OCI-M1 (cell line): ENCODE measurements at places on chromosomes 3 and 15.

DNA sequence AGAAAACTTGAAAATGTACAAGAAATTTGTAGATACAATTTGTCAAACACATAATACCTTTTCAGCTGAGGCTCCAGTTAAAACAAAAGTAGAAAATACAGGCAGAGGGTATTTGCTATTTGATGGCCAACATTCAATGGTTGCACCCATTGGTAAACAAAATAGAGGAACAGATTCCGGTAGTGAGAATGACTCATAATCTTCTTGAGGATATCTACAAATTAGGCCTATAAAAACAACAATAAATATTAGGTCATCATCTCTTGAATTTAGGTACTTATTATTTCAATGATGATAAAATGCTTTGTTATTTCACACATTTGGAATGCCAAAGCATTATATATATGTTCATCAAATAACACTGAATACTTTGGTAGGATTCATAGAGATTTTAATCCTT, 53.4 kb downstream of the DENND4A start:
- no peak for DNase-seq

DNA sequence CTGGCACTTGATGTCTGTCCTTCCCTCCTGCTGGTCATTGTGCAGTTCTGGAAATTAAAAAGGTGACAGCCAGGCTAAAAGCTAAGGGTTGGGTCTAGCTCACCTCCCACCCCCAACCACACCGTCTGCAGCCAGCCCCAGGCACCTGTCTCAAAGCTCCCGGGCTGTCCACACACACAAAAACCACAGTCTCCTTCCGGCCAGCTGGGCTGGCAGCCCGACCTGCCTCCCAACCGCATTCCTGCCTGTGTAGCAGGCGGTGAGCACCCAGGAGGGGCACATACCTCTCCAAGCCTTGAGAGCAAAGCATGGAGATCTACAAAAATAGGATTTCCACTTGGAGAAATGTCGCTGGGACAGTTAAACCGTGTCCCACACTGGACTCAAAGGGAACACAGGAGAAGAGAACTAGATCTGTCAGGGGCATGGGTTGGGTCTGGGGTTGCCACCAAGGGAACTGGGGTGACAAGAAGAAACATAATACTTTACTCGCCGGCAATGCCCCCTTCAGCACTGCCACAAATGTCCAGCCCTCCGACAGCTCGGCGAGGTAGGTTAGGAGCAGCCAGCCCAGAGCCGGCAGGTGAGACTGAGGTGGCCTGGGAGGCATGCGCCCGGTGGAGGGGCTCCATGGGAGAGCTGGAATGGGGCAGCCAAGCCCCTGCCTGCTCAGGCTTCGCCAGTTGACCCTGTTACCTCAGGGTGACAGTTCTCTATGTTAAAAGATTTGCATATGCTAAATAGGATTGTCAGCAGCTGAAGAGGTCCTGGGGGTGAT, 52.2 kb downstream of the EXOG start:
- DNase-seq = no peak

DNA sequence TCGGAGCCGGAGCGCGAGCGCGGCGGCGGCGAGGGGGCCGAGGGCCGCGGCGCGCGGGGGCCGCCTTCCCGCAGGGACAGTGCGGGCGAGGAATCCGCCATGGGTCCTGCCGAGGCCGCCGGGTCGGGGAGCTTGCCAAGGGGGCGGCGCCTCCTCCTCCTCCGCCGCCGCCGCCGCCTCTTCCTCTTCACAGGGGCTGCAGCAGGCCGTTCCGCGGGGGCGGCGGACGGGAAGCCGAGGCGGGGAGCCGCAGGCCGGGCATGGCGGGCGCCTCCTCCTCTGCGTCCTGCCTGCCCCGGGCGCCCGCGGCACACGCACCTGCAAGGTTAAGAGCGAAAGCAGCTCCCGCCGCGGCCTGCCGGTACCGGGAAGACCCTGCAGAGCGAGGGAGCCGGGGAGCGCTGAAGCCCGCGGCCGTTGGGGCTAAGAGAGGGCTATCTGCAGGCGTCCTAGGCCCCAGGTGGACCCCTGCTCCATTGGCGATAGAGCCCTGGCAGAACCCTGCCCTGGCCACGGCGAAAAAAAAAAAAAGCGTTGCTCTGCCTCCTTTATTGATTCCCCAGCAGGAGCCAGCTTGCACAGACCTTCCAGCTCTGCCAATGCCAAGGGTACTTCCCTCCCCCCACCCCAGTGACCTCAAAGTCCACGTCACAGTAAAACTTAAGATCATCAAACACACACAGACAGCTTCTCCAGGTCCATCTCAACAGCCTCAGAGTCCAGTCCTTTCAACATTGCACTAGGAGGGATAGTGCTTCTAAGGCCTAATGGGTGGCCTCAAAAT, at the start of gene LYSMD2:
TSS of gene LYSMD2 (minus strand) at position 134 of the 784 bp plus-strand sequence. CDS start at position 101, 33 bp downstream.
- DNase-seq = peak; percentile 65

- DNase-seq = no peak
Measured at GRCh38 chr3:5523125-5523524, 335.6 kb downstream of the EDEM1 start.

GRCh38 chr15:83871808-83872559, 218.1 kb downstream of the ADAMTSL3 start:
- DNase-seq = peak; percentile 47

DNA sequence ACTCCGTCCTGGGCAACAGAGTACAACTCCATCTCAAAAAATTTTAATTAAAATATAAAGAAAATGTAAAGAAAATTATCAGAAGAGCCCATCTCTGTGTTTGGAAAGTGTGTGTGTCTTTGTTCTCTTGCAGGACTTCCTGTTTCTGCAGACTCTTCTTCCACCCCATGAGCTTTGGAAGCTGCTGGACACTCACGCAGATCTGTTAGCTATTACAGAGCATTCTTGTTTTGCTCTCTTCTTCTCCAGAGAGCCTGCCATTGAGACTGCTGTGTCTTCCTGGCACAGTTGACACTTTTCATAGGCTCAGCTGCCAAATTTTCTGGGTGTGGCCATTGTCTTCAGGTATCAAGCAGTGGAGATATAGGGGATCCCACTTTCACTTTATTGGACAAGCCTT, 6.0 kb upstream of the CCR8 start:
- DNase-seq = peak; percentile 49

- DNase-seq = no peak
Measured at GRCh38 chr3:133103706-133104105, 65.5 kb downstream of the TMEM108 start.

DNA sequence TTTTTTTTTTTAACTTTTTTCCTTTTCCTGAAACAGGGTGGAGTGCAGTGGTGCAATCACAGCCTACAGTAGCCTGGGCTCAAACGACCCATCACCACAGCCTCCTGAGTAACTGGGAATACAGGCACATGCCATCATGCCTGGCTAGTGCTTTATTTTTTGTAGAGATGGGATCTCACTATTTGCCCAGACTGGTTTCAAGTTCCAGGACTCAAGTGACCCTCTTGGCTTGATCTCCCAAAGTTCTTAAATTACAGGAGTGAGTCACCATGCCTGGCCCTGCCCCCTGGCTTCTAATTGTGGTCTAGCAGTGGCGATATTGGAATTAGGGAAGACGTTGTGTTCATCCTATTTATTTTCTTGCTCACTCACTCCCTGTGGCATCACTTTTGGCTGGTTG, 1138.4 kb downstream of the SI start:
- DNase-seq = no peak

DNA sequence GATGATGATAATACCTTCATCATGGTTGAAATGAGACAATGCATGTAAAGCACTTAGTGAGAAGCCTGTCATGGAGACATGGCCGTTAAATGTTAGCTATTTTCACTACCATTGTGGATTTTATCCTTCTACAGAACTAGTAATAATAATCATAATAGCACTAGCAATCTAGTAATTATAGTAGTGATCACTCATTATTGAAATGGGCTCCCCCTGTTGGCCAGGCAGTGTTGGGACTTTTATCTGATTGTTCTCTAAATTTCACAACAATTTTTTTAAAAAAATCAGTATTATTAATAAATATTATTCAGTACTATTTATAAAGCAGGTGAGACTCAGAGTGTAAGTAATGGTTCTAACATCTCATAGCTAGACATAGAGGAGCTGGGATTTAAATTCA, 396.3 kb downstream of the IL5RA start:
- peak; percentile 8 for DNase-seq

DNA sequence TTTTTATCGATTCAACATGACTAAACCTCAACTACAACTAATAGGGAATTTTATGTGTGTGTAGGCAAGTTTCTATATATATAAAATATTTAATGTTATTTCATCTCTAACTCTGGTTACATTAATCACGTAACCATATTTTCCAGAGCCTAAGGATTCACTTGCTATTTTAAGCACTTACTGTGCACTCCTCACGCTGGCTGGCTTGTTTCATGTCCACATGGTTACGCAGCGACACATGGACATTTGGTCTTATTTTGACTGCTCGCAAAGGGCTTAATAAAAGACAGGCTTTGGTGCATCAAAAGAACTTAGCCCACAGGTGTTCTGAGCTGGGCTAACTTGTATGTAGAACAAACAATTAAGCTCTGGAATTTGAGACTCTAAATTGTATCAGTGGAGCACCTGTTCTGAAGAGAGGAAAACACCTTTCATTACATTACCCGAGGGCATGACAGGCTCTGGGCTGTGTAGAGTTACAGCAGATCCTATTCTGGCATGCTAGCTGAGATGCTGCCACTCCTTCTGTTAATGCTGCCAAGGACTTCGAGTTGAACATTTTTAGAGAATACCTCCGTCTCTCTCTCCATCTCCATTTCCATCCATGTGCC, 130.0 kb upstream of the NR2F2 start:
- no peak for DNase-seq

GRCh38 chr3:33646406-33646805, 71.6 kb downstream of the CLASP2 start:
- no peak for DNase-seq

GRCh38 chr3:149145356-149145755, 15.9 kb downstream of the HPS3 start:
- DNase-seq = no peak

DNA sequence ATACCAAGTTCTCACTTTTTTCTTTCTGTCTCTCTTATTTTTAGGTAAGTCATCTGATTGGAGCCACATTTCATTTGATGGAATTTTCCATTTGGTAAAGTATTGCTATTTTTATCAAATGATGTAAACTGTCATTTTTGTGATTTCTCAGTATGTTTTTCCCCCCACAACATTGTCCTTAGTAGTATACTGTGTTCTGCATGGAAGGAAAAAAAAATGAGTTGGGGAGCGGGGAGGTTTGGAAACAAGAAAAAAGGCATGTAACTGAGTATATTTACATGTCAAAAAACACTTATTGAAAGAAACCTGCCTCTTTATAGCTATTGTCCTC, 104.2 kb downstream of the FILIP1L start:
- no peak for DNase-seq

- no peak for DNase-seq
Measured at GRCh38 chr15:79678032-79678701, 218.6 kb downstream of the MTHFS start.

DNA sequence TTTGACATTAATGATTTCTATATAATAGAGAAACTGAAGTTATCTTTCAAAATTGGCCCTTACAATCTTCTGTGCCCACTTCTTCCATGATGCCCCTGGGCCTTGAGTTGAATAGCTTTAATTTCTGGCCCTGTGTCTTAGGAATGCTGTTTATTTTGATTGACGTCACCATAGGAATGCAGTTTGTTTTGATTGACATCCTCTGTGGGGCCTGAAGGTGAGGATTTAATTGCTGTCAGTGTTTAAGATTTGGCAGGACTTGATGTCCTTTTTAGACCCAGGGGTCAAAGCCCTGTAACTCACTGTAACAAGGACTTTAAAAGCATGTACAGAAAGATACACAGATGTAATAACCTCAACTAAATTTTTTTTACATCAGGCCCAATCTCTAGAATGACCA, 83.3 kb downstream of the GLDN start:
- DNase-seq = no peak

DNA sequence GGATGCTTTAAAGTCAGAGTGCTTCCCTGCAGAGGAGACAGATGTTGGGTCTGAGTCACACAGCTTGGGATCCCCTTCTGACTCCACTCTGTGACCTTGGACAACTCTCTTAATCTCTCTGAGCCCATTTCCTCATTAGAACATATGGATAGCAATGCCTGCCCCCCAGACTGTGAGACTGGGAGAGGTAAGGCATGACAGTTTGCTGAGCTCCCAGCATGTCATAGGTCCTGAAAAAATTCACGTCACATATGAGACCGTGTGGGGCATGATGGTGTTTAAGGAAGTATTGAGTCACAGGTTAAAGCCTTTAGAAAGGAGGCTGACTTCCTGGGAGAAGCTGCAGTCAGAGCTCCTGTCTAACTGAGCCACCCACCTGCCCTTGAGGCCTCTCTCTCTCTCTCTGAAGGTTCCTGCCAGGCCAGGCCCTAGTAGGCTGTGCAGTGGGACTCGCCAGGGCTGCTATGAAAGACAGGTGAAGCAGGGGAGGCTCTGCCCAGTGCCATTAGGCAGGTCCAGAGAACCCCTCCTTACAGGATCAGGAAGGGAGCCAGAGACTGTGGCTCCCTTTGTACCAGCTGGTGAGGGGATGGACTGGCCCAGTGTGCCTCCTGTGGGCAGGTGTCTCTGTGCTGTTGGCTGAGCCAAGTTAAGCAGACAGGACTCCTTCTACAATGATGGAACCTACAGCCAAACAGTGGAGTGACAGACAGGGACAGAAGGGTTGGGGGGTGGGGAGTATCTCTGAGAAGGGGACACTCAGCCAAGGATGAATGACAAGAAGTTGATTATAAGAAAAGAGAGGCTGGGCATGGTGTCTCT, 19.5 kb upstream of the DOCK3 start:
- no peak for DNase-seq

- peak; percentile 80 for DNase-seq
Measured at GRCh38 chr15:72722071-72722696, 36.2 kb downstream of the BBS4 start.

DNA sequence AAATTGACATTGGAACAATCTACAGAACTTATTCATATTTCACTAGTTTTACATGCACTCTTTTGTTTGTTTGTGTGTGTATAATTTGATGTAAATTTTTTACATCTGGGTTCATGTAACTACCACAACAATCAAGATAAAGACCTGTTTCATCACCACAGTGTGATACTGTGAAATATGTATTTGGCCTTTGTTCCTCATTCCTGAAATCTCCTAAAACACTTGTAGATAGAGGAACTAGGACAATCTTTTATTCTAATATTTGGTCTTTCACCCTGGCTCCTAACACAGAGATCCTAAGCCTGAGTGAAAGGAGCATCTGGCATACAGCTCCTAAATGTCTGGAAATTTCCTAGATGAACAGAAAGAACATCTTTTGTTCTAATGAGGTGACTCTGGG, 155.0 kb upstream of the GPR149 start:
- peak; percentile 28 for DNase-seq

GRCh38 chr3:101497803-101498202, 15.2 kb downstream of the SENP7 start:
- DNase-seq = no peak

- no peak for DNase-seq
Measured at GRCh38 chr3:11699083-11699427, 55.3 kb upstream of the VGLL4 start.

GRCh38 chr3:175149675-175150074, 290.5 kb downstream of the NAALADL2 start:
- DNase-seq = no peak

GRCh38 chr3:108133858-108134554, 43.2 kb upstream of the CD47 start:
- DNase-seq = peak; percentile 81
